Cerebellum (tissue), 4 donors: ENCODE measurements at places on chromosomes 2 and 18. TPM values are rescaled to one million over a fixed set of nuclear protein-coding genes. Genes with fewer than 3 reads are reported as not detected.

Gene TACR1
- total RNA-seq, result 1.00 TPM

DNA sequence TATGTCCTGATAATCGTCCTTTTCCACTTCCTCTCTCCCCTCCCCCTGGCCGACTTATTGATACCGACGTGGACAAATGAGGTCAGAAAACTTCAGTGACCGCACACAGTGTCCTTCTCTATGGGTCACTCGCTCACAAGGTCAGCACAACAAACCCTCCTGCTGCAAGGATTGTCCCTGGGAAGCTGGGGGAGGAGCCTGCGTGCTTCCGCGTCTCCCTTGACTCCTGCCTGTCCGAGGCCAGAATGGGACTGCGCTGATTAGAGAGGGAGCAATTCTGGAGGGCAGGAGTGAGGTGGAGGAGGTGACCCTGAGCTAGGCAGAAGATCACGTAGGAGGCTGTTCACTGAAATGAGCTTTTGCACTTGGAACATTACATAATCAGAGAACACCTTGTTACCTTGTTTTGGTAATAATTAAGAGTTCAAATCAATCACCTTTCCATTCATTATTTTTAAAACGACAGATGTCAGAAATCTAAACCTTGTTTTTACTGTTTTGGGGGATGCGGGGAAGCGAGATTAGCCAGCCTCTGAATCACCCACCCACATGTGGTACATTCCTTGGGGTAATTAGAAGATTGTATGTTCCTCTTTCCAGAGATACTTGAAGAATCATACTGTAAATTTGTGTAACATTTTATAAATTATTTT is 70.6 kb downstream of the CTAGE1 start:
- no peak for DNase-seq

GRCh38 chr2:240953426-240954410 is 44.7 kb upstream of the SNED1 start:
- DNase-seq, result no peak

Gene DHX57
- total RNA-seq, result 50.8 TPM

DNA sequence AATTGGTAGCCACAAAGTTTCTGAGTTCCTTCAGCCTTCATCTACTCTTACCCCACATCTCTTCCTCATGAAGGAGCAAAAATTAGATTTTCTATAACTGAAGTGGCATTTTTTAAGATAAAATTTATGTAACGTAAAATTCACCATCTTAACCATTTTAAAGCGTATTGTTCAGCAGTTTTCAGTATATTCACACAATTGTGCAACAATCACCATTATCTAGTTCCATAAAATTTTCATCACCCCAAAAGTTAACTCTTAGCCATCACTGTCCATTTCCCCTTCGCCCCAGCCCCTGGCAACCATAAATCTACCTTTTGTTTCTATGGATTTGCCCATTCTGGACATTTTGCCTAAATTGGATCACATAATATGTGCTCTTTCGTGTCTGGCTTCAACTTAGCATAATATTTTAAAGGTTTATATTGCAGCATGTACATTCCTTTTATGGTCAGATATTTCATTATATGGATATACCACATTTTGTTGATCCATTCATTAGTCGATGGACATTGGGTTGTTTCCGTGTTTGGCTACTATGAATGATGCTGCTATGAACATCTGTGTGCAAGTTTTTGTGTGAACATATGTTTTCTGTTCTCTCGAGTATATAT is 44.6 kb downstream of the ATIC start:
- no peak for DNase-seq

Gene GPR39
- total RNA-seq, result 4.3 TPM

DNA sequence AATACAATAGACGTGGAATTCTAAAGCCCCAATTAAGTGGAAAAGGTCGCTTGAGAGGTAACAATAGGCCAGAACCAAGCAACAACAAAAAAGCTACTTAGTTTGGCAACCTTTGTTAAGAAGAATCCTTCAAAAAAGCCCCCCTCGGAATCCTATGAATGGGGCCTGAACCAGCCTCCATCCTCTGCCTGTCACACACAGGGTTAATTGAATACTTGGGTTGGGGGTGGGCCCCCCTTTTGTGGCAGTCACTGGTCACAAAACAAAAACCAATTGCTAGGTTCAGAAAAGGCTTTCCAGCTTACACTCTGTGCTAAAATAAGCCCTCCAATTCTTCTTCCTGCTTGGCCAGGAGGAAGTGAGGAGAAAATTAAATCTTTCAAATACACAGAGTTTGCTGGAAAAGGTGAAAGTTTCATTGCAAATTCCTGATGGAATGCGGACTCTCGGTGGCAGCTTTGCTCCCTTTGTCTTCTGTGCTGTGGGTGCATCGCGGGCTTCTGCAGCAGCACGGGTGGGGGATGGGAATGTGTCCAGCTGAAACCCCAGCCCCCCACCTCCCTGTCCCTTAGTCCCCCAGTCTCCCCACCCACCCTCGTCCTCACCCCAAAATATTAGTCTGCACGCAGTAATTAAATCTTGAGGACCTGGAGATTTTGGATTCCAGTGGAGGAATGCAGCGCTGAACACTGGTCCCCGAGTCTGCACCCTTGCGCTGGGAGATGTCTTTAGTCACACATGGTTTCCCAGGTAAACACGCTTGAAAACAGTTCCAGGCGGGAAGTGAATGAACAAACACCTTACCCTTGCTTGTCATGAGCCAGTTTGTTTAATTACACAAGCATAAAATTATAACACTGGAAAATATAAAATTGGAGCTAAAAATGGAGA is 254.3 kb downstream of the SOX11 start:
- no peak for DNase-seq
